ENCODE measurements at places on chromosomes 13 and 19.

DNA sequence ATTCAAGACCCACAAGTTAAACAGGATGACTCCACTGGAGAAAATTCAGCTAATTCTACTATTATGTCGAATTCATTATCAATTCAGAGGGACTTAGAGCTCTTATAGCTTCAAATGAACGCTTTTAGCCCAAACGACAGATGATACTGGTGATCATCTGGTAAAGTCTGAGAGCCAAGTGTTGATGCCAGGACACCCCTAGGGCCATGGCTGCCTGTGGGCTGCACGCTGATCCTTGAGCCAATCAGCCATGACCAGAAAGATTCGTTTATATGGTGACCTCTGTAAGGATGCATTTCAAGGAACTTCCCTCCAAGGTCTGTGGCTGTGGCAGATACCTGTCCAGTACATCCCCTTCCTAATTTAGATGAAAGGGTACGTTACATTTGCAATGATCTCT, 10.9 kb downstream of the MEDAG start:
- no peak overlapping the region for H3K4me3 ChIP-seq
- peaks cover 5% of the 10 kb centered on the region for H3K4me1 ChIP-seq
- DNase-seq: no peak
- no peaks in the 10 kb centered on the region for H3K27me3 ChIP-seq

DNA sequence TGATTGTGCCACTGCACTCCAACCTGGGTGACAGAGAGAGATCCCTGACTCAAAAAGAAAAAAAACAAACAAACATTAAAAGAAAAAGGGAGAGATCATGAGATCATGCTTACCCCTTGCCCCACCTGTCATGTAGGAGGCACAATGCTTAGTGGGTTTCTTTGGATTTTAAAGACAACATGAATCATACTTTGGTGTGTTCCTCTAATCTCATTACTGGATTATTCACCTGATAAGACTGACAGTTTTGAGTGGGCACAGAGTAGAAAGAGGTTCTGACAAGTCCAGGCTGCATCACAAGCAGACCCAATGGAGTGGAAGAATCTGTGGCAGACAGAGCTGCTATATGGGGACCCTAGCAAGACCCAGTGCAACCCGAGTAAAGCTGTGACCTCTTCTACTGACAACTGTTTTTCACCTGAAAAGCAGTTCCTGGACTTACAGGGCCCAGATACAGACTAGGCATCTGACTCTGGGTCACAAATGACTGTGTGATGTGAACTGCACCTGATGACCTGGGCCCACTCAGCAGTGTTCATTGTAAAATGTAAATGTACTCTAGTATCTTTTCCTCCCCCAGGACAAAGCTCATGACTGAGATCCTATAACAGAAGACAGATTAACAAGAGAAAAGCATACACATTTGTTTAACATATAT, 28.9 kb upstream of the USP12 start:
- H3K4me1 ChIP-seq: peaks cover 1% of the 10 kb centered on the region
- no peak overlapping the region for H3K27ac ChIP-seq
- no peak overlapping the region for H3K4me3 ChIP-seq
- no peaks in the 10 kb centered on the region for H3K36me3 ChIP-seq
- no peaks in the 10 kb centered on the region for H3K27me3 ChIP-seq
- DNase-seq: no peak

- H3K4me1 ChIP-seq: no peaks in the 10 kb centered on the region
- no peak overlapping the region for H3K27ac ChIP-seq
- DNase-seq: no peak
- no peak overlapping the region for H3K4me3 ChIP-seq
- no peaks in the 10 kb centered on the region for H3K27me3 ChIP-seq
These were observed 9.5 kb downstream of the ZNF30 start for GRCh38 chr19:34936184-34936583.

DNA sequence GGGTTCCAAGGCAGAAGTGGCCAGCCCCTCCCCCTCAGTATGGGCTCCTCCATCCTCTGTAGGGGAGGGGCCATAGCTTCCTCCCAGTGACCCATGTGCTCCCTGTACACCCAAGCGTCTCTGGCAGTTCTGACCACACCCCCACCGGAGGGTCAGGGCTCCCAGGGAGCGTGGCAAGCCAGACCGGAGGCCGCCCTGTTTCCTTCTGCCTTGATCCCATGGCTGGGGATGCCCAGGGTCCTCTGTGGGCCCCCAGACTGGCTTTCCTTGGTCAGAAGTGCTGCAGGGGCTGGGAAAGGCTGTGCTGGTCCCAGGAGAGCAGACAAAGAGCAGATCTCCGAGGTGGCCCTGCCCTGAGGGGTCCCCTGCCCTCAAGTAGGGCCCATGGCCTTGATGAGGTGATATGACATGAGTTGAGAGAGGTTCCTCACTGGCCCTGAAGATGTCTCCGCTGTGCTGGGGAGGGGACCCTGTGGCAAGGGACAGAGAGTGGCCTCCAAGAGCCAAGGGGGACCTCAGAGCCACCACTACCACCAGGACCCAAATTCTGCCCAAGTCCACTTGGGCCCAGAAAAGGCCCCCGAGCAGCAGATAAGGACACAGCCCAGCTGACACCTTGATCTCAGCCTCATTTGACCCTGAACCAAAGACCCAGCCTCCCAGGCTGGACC, 7.8 kb upstream of the F2RL3 start:
- H3K4me3 ChIP-seq: no peak overlapping the region
- no peak overlapping the region for H3K27ac ChIP-seq
- no peaks in the 10 kb centered on the region for H3K27me3 ChIP-seq
- H3K4me1 ChIP-seq: peaks cover 13% of the 10 kb centered on the region

DNA sequence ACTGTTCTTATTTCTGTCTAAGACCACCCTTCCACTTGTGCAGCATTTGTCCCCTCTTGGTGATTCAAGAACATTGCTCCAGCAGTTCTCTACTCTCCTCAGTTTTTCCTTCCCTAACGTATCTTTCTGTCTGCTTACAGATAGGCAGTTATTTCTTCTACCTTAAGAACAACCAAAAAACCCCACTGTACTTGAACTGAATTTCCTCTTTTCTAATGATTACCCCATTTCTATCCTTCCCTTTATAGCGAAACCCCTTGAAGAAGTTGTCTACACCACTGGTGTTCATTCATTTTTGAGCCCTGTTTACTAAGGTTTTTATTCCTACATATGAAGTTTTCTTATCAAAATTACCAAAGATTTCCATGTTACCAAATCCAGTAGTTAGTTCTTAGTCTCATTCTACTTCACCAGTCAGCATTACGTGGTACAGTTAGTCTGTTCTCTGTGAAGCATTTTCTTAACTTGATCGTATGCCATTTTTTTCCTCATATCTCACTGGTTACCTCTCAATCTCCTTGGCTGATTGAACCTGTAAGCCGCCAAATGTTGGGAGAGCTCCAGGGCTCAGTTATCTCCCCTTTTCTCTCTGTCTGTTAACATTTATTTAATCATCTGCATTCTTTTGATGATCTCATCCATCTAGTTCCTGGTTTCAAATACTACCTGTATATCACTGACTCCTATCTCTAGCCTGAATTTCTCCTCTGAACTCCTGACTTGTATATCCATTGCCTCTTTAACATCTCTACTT, 9.0 kb downstream of the LSM14A start:
- DNase-seq: no peak
- H3K27ac ChIP-seq: no peak overlapping the region
- no peak overlapping the region for H3K4me3 ChIP-seq
- H3K27me3 ChIP-seq: no peaks in the 10 kb centered on the region
- H3K4me1 ChIP-seq: peaks cover 16% of the 10 kb centered on the region

GRCh38 chr19:27744926-27745768, 1467.8 kb downstream of the UQCRFS1 start:
- no peak overlapping the region for H3K27ac ChIP-seq
- no peaks in the 10 kb centered on the region for H3K36me3 ChIP-seq
- no peak overlapping the region for H3K4me3 ChIP-seq
- no peaks in the 10 kb centered on the region for H3K4me1 ChIP-seq
- DNase-seq: peak; percentile 26

DNA sequence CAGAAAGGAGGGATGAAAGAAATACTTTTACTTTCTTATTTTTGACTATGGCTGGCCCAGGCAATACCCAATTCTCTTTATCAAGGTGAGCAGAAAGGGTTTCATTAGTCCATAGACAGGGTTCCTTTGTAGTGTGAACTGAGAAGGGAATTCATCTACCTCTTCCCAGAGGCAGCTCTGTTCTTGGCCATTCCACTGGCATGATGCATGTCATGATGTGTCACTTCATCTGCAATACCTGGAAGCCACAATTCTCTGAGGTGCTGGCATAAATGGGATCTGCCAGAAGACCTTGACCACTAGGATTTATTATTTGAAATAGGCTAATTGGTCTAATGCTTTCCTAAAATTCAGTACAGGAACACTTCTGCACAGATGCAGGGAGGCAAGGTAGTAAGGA, 542.8 kb downstream of the RFC3 start:
- no peak overlapping the region for H3K27ac ChIP-seq
- no peaks in the 10 kb centered on the region for H3K27me3 ChIP-seq
- no peak overlapping the region for H3K4me3 ChIP-seq
- peaks cover 27% of the 10 kb centered on the region for H3K4me1 ChIP-seq
- no peak for DNase-seq

DNA sequence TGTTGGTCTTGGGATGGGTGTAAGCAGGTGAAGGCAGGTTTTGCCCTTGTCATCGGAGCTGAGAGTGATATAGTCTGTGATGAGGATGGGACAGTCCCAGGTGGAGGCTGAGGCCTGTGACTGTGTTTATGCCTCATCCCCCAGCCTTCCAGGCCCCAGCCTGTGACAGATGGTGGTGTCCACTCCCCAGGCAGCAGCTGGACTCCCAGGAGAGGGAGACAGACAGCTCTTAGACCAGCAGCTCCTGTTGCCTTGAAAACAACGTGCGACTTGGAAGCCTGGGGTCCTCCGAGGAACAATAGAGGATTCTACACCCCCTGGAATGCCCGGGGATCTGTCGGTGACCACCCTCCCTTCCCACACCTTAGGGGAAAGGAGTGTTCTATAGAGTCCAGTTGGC, 63.8 kb downstream of the CHST8 start:
- no peak overlapping the region for H3K27ac ChIP-seq
- no peaks in the 10 kb centered on the region for H3K4me1 ChIP-seq
- no peak overlapping the region for H3K4me3 ChIP-seq

- H3K4me3 ChIP-seq: no peak overlapping the region
- no peaks in the 10 kb centered on the region for H3K27me3 ChIP-seq
- H3K36me3 ChIP-seq: no peaks in the 10 kb centered on the region
- H3K4me1 ChIP-seq: no peaks in the 10 kb centered on the region
- no peak for DNase-seq
These were observed 1006.2 kb upstream of the PRR20A start for GRCh38 chr13:56134524-56134923.

DNA sequence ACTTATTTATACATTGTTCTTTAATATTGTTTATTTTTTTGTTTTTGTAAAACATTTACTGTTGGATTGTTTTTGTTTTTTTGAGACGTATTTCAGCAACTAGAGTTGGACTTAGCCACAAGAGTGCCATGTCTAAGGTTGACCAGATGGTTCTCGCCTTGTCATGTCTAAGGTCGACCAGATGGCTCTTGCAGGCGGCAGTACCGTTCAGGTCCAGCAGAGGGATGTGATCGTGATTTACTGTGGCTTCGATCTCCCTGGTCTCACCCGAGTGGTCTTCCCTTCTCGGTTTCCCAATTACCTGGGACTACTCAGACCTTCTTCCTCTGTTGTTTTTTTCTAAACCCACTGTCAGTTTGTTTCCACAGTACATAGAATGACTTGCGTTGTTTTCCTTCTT, 1438.6 kb downstream of the UQCRFS1 start:
- no peak overlapping the region for H3K27ac ChIP-seq
- no peak overlapping the region for H3K4me3 ChIP-seq
- no peaks in the 10 kb centered on the region for H3K4me1 ChIP-seq
- H3K27me3 ChIP-seq: no peaks in the 10 kb centered on the region

GRCh38 chr19:46720503-46721239, 3.8 kb upstream of the PRKD2 start:
- H3K4me1 ChIP-seq: peaks cover 5% of the 10 kb centered on the region
- no peaks in the 10 kb centered on the region for H3K27me3 ChIP-seq
- DNase-seq: peak; percentile 52
- H3K36me3 ChIP-seq: peaks cover 46% of the 10 kb centered on the region
- no peak overlapping the region for H3K27ac ChIP-seq
- no peak overlapping the region for H3K4me3 ChIP-seq
